ENCODE measurements at places on chromosomes 7 and 10. TPM values are rescaled to one million over a fixed set of nuclear protein-coding genes. Genes with fewer than 3 reads are reported as not detected.

- no peak for DNase-seq
These were observed 63.3 kb downstream of the ZMIZ1 start for GRCh38 chr10:79131836-79132631.

DNA sequence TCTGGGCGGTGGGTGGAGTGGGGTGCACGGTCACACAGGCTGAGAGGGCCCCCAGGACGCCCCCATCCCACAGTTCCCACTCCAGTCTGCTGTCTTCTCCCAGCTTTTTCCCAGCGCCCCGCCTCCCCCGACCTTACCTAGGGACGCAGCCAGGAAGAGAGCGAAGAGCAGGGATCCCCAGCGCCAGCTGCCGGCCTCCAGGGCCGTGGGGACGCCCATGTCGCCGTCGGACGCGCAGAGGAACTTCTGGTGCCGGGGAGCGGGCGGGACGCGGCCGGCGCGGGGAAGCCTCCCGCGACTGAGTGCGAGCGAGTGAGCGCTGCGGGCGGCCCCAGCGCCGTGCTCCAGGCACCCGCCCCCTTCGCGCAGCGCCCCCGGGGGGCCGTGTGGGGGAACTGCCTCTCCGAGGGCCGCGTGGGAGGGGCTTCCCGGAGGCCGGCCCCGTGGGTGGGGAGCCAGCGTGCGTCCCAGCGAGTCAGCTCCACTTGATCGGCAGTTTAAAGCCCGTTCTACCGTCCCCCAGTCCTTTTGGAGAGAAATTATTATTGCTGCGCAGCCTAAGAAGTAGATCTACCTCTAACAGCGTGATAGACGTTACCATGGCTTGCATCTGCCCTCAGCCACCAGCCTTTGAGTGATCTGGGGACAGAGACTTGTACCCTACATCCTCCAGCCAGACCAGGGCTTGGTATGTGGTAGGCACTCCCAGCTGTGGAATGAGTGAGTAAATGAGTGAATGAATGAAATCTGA lies at the start of gene VSIR:
Gene VSIR (minus strand): TSS at position 300 of the 751 bp plus-strand sequence. CDS start 81 bp downstream, at position 219.
- DNase-seq: peak; percentile 91

Gene FOXI2
- total RNA-seq: not detected

- DNase-seq: peak; percentile 86
These were observed 1.2 kb upstream of the ZMIZ1 start for GRCh38 chr10:79067241-79068202.

Gene KCNH2
- 0.30 TPM for total RNA-seq

Gene CALCR
- total RNA-seq: not detected

DNA sequence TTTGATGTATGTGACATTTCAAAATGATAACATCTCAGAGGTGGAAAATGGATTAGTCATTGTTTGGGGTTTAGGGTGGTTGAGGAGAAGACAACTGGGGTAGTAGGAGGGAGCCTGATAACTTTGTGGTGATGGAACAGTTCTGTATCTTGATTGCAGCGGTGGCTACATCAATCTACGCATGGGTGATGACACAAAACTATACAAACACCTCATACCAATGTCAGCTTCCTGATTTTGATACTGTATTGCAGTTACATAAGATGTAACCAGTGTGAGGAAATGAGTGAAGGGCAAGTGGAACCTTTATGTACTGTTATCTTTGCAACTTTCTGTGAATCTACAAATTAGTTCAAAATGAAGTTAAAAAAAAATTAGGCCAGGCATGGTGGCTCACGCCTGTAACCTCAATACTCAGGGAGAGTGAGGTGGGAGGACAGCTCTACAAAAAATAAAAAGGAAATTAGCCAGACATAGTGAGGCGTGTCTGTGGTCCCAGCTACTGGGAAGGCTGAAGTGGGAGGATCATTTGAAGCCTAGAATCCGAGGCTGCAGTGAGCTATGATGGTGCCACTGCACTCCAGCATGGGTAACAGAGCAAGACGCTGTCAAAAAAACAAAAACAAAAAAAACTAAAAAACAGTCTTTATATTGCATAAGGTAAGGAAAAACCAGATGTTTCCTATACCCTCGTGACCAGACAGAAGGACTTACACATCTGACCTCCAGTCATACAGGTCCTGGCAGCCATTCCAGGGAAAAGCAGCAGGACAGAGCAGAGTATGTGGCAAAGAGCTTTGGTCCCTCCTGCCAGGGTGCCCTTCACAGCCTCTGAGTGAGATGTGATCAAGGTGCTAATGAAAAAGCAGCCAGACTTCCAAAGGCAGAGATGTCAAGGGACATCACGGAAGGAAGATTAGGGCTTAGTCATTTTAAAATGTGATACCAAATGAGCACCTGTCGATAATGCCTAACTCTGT lies 50.8 kb downstream of the CYTH3 start:
- peak; percentile 22 for DNase-seq

DNA sequence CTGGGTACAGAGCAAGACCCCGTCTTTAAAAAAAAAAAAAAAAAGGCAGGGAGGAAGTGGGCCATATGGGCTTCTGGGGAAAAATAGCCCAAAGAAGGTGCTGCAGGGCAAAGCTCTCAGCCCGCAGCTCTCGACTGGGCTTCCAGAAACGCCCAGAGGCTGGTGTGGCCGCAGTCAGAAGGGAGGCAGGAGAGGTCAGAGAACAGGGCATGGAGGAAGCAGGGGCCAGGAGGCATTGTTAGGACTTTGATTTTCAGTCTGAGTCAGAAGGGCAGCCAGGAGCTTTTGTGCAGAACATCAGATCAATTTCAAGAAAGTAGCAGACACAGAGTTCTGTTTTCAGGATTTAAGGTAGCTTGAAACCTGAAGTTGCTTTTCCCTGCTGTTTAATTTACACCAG lies 35.3 kb upstream of the CYTH3 start:
- DNase-seq: no peak

DNA sequence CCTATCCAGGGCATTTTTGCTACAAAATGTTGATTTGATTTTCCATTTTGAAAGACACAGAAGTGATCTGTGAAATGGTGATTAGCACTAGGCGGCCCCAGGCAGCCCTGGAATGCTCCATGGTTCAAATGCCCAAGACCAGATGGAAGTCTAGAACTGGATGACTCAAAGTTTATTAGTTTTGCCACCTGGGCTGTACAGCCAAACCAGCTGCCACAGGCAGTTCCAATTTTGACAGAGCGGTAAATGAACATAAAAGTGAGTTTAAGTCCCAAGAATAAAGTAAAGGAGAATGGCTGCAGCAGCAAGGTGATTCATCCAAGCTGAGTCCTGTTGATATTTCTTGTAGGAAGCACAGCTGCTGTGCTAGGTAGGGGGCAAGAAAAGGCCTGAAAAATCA lies 180.5 kb downstream of the SUGCT start:
- DNase-seq: no peak

GRCh38 chr7:135645296-135645904 lies 16.9 kb upstream of the STMP1 start:
- peak; percentile 48 for DNase-seq

GRCh38 chr7:6384327-6384726 lies 63.4 kb downstream of the DAGLB start:
- DNase-seq: no peak

DNA sequence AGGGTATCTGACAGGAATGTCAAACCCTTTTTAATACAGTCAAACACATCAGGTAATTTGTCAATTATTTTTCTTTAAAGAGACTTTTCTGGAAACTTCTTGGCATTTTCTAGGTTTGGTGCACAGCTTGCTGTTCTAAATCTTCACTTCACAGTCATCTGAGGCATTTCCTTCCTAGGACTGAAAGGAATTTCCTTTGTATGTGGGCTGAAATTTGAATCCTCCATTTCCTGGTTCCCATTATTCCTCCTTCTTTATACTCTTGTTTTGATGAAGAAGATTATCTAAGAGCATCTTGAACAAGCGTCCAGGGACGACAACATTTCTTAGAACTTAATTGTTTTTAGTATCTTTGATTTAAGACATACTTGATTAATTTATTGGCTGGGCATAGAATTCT lies 24.9 kb downstream of the CALD1 start:
- DNase-seq: no peak

GRCh38 chr10:111873621-111874135 lies 309.9 kb downstream of the GPAM start:
- no peak for DNase-seq

DNA sequence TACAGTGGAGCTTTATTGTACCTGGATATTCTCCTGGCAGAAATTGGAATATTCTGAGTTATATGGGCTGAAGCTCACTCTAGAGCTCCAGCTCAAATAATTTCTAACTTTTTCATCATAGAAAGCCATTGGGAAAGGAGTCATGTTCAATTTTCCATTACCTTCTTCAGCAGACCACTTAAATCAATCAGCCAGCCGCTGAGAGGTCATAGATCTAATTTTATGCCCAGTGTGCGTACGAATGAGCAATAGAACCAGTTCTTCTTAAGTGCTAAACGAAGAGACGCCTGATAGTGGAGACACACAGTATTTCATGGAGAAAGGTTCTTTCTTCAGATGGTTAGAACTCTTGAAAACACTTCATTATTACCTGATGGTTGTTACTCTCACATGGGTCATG lies 35.0 kb upstream of the DNAJB12 start:
- DNase-seq: no peak

DNA sequence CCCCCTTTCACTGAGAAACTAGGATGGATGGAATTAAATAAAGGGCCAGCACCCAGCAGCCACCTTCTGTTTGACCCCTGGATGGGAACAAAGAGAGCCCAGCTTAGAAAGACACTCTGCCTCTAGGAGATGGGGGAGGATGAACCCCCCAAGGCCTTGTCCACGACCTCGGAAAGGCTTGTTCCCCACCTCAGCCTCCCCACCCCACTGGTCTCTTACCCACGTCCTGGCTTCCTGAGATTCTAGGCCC lies 9.7 kb downstream of the ITPRIP start:
- no peak for DNase-seq

Gene PNLIPRP1
- total RNA-seq: not detected

DNA sequence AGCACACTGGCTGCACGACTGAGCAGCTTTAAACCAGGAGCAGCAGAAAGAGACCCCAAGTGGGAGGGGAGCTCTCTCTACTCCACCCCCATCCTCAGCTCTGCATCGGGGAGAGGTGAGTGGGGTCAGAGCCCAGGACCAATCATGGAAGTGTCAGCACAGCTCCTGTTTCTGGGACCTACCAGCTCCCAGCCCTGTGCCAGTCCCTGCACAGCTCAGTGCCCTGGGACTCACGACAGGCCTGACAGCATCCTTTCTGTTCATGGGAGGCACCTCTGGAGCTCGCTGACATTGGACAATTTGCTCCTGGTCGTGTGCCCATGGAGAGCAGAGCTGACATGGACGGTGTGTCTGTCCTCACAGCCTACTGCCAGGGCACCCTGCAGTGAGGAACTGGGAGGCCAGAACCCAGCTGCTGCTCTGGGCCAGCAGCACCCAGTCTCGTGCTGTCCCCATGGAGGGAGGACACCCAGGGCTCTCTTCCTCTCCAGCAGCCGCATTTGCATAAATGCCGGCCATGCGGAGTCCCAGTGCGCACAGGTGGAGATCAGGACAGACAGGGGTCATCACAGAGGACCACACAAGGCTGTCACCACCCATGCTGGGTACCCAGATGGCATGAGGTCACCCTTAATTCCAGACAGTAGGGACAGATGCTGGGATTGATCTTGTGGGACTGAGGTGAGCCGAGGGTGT lies 45.9 kb upstream of the MSMB start:
- DNase-seq: no peak

Gene CEP41
- total RNA-seq: 18.5 TPM

- no peak for DNase-seq
These were observed 38.0 kb upstream of the GPAM start for GRCh38 chr10:112221545-112221944.

DNA sequence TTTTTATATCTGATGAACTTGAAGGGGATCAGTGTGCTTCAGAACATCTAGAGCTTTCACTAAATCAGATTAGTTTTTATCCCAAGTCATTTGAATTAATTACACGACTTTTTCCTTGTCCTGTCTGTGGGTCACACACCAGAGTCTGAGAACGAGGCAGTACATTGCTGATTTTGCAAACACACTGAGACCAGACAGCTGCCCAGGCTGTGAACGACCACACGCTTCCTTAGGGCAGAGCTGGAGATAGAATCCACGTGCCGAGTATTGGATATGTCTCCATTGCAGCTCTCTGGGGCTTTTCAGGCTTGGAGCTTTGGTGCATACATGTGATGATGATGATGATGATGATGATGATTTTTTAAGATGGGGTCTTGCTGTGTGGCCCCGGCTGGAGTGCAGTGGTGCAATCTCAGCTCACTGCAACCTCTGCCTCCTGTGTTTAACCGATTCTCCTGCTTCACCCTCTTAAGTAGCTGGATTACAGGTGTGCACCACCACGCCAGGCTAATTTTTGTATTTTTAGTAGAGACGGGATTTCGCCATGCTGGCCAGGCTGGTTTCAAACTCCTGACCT lies 81.1 kb downstream of the CAMK1D start:
- DNase-seq: no peak

Gene TRPV5
- not detected for total RNA-seq

DNA sequence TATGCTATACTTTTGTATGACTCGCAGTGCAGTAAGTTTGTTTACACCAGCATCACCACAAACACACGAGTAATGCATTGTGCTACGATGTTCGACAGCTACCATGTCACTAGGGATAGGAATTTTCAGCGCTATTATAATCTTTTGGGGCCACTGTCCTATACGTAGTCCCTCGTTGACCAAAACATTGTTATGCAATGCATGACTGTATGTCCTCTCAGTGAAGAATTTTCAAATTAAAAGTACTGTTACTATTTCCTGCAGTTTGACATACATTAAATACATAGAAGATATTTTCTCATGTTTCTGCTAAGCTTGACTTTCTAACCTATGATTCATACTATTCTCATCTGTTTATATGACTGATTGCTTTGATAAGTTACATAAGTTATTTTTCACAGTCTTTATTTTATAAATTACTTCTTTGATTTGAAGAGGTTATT lies 203.6 kb downstream of the VTI1A start:
- no peak for DNase-seq

GRCh38 chr10:106573106-106573505 lies 591.4 kb downstream of the SORCS1 start:
- no peak for DNase-seq

GRCh38 chr10:49183596-49184542 lies 4.3 kb downstream of the TMEM273 start:
- no peak for DNase-seq

Gene ALOX5
- 9.0 TPM for total RNA-seq

Data from activated CD4-positive, alpha-beta T cell treated with anti-CD3 and anti-CD28 coated beads, Interleukin-2, amount 10 ng/mL, durations not matched to agents 7 days and 5 days (primary cell).